ENCODE measurements at places on chromosomes 3 and 15.

DNA sequence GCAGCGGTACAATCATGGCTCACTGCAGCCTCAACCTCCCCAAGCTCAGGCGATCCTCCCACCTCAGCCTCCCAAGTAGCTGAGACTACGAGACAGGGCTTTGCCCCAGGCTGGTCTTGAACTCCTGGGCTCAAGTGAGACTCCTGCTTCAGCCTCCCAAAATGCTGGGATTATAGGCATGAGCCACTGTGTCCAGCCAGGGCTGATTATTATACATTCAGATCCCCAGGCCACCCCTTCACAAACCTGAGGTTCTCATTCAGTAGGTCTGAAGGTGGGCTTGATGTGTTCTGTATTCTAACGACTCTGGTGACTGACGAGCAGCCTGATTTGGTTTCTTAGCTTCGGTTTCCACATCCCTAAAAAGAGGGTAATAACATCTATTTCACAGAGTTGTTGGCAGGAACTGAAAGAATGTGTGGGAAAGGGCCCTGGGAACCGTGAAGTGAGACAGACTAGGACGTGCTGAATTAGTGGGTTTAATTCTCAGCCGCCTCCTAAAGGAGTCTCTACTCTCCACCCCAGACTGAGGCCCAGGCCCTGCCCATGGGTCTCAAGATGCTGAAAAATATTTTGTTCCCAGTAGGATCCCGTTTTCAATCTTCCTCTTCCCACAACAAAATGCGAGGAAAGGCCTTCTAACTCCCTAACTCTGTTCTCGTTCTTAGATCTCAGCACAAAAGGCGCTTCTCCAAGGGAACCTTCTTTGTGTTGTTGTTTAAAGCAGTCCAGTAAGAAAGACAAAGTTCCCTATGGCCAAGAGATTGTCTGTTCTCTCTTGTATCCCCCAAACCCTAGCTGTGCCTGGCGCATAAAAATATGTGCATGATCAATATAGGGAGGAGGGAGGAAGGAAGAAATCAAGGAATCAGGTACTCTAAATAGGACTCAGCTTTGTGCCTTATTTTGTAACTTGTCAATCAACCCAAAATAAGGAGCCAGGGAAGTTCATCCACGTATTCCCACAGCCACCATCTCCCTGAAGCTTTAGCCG is 210.0 kb upstream of the TOPAZ1 start:
- DNase-seq, result no peak

DNA sequence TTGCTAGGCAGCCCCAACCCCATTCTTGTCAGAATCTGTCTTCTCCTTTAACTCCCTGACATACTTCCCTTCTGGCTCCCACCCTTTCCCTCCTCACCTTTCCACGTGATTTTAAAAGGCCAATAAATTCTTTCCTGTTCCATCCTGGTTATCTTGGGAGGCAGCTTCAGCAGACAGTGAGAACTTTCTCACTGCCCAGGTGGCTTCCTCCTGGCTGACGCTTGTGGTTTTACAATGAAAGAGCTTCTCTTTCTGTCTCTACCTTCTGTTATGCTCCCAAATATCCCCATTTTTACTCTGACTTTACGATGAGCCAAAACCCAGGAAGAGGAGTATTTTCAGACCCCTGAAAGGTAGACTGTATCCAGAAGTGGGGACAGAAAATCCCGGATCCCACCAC is 42.1 kb downstream of the GASK1A start:
- no peak for DNase-seq

DNA sequence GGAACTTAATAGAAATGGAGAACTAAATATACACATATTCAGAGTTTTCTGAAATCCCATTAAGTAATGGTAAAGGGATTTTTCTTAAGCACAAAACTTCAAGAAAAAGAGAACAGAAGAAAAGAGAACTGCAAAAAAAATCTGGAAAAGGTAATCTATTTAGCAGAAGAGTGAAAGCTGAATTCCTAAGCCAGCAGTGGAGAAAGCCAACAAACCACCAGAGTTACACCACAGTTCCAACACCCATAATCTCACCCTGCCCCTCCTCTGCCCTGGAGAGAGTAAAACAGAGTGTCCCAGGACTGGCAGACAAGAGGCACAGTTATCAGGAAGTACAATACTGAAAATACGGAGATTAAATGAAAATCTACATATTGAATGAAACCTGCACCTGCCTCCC is 29.4 kb downstream of the TP53BP1 start:
- DNase-seq, result no peak

DNA sequence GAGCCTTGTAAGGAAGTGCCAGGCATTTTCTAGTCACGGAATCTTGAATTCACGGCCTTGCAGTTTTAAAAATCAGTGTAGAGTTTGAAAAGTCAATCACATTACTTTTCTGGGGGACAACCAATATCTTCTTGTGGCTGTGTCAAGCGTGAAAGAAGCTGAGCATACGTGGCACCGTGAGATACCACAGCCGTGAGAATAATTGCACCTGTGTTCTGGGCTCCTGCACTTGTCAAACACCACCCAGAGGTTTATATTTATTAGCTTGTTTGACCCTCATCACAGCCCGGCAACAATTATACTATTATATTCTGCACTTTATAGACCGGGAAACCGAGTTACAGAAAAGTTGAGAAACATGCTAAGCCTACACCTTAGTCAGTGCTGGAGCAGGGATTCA is 45.2 kb downstream of the ARRDC4 start:
- no peak for DNase-seq

GRCh38 chr15:42010434-42010833 is 10.4 kb downstream of the PLA2G4E start:
- DNase-seq, result no peak

GRCh38 chr15:65097651-65098263 is 17.2 kb downstream of the UBAP1L start:
- no peak for DNase-seq

DNA sequence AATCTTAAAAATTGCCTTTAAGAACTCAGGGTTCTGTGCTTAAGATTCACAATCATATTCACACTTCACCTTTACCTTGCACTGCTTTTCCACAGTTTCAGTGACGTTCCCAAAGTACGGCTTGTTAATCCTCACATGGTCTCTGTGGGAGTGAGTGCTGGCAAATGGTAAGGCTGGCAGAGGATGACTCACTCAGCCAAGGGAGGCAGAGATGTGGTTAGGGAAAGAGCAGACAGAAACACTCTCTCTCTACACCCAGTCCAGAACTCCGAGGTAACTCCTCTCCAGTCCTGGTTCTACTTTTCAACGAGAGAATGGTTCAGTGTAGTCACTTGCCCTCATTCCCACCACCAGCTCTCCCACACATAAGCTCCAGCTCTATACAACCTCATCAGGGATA is 33.1 kb downstream of the RASGRP1 start:
- no peak for DNase-seq

DNA sequence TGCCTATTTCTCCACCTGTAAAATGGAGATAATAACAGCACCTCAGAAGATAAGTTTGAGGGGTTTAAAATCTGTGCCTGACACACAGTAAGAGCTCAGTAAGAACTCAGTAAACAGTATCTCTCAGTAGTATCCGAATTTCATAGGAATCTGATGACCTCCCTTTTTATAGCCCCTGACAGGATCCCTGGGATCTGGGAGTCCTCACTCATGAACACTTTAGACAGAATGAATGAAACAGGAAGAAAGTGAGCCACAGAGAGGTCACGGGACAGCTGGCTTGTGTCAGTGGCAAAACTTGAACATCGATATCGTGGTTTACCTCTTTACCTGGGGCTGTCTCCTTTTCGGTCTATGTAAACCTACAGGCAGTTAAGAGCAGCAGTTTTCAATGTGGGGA is 51.2 kb downstream of the LRTM1 start:
- no peak for DNase-seq

DNA sequence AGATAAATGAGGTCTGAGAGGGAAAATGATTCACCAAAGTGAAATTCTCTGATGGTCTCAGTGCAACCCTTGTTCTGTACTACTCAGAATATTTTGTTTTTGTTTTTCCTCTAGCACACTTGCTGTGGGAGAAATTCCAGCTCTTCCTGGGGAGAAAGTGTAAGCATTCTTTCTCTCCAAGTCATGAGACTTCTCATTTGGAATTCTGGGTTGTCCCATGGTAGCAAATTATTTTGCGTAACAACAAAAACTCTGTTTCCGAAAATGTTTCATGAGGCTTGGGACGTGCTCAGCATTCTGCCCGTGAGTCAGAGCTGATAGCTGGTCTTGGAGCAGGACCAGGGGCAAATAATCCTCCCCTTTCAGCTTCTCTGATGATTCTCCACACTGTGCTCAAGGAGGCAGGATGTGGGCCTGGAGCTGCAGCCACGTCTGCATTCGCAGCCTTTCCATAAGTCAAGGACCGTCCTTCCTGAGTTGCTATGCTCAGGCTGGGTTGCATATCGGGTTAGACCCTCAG is 70.3 kb downstream of the SENP2 start:
- no peak for DNase-seq

DNA sequence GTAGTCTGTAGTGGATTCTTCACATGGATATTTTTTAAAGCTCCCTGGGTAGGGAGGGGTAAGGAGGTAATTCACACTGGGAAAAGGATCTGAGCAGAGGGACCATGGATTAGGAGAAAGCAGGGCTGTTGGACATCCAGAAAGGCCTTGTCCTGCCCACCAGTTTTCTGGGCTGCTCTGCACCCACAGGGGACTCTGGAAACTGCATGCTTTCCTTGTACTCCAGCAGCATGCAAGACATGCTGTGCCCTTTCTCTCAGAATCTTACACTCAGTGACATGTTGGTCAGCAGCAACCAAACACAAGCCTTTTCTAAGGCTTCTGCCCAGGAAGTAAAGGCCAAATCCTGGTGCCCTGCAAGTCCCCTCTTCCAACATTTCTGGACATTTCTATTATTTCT is 2.5 kb upstream of the FBN1 start:
- no peak for DNase-seq

- no peak for DNase-seq
These were observed 9.3 kb downstream of the HHLA2 start for GRCh38 chr3:108305484-108306172.

- no peak for DNase-seq
These were observed 38.6 kb downstream of the TMED3 start for GRCh38 chr15:79349525-79349924.

All from effector memory CD4-positive, alpha-beta T cell (primary cell).